ENCODE measurements at places on chromosomes 11 and 22. TPM values are rescaled to one million over a fixed set of nuclear protein-coding genes. Genes with fewer than 3 reads are reported as not detected.
A peak's percentile ranks its signal among the peaks of the same experiment; 100 is the strongest.

The LRRN4CL gene
- total RNA-seq = 4.6 TPM

The CDC42EP2 gene
- 16.8 TPM for total RNA-seq

The NUDT8 gene
- 21.8 TPM for total RNA-seq

The KRTAP5-11 gene
- total RNA-seq = not detected

The YWHAH gene
- 77.8 TPM for total RNA-seq

The OR52E8 gene
- not detected for total RNA-seq

GRCh38 chr22:42754658-42755057, 34.0 kb upstream of the A4GALT start:
- peak overlapping the region; percentile 59 for H3K27ac ChIP-seq
- H3K4me3 ChIP-seq = no peak overlapping the region
- H3K27me3 ChIP-seq = no peaks in the 10 kb centered on the region
- H3K36me3 ChIP-seq = no peaks in the 10 kb centered on the region
- H3K4me1 ChIP-seq = peaks cover 13% of the 10 kb centered on the region
- DNase-seq = peak; percentile 44

DNA sequence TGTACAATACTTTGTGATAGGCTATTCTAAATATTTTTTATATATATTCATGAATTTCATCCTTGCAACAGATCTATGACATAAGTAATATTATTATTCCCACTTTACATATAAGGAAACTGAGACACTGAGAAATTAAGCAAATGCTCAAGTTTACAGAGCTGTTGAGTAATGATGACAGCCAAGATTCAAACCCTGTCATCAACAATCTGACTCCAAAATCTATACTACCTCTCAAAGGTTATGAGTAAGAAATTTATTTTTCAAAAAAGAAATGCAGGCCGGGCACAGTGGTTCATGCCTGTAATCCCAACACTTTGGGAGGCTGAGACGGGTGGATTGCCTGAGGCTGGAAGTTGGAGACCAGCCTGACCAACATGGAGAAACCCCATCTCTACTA, 22.6 kb upstream of the SOX6 start:
- no peak overlapping the region for H3K4me3 ChIP-seq
- H3K27me3 ChIP-seq = no peaks in the 10 kb centered on the region
- DNase-seq = no peak
- no peak overlapping the region for H3K27ac ChIP-seq

DNA sequence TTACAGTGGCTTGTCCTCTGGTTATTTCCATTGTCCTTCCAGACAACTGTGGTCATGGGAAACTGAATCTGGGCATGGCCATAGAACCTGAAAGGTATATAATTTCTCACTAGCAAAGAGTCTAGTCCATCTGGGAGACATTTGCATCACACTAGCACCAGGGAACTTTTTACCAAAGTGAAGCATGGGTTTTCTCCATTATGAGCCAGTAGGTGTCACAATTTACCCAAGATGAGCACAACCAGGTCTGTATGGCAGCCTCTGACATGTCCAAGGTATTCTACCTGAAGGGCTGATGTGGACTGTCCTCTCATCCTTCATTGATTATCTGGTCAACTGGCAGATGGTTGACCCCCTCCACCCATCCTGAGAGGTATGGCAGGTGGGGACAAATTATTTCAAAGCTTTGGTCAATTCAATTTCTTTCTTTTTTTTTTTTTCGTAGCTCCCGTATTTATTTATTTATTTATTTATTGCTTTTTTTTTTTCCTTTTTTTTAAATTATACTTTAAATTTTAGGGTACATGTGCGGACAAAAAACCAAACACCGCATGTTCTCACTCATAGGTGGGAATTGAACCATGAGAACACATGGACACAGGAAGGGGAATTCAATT, 425.9 kb downstream of the TMEM135 start:
- no peak overlapping the region for H3K27ac ChIP-seq
- H3K36me3 ChIP-seq = no peaks in the 10 kb centered on the region
- H3K4me3 ChIP-seq = no peak overlapping the region
- H3K27me3 ChIP-seq = no peaks in the 10 kb centered on the region

DNA sequence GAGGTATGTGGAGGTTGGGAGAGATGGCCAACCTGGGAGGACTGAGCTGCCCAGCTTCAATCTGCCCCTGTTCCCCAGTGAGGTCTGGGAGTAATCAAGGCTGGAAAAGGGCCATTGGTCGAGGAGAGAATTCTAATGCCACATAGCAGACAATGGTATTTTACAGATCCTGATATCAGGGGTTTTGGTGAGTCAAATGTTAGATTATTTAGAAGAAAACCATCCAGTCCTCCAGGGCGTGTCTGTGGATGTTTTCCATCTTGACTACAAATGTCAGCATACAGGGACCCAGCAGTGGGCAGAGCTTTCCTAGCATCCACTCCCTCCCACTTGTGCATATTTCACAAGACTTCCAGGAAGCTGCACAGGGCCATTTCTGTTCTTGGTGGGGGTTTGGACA, 107.9 kb downstream of the SCN3B start:
- H3K4me3 ChIP-seq = no peak overlapping the region
- H3K36me3 ChIP-seq = no peaks in the 10 kb centered on the region
- H3K4me1 ChIP-seq = no peaks in the 10 kb centered on the region

DNA sequence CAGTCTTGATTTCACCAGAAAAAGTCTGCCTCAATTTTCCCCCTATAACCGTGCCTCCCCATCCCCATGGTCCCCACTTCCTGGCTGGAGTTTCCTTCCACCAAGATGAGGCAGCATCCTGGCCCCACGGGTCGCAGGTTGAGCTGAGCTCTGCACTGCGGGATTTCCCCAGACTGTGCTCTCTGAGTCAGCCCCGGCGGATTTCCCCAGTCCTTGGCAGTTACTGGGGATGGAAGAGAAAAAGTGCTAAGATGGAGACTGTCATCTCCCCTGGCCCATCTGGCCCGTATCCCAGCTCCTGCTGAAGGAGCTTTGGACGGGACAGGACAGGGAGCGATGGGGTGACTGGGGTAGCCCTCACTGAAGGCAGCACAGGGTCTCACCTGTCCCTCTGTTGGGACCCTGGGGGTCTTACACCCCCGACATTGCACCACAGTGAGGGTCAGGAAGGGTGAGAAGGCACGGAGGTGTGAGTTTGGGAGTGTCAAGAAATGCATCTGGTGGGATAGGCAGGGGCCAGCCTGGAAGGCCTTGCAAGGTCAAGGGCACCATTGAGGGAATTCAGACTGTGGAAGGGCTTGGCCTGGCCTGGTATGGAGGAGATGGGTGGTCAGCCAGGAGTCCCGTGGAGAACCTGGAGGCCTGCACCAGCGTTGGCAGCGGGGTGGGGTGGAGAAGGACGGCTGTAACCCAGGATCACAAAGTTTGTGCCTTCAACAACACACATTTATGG, 36.5 kb downstream of the NADSYN1 start:
- peaks cover 8% of the 10 kb centered on the region for H3K36me3 ChIP-seq
- no peak for DNase-seq
- H3K27ac ChIP-seq = no peak overlapping the region

DNA sequence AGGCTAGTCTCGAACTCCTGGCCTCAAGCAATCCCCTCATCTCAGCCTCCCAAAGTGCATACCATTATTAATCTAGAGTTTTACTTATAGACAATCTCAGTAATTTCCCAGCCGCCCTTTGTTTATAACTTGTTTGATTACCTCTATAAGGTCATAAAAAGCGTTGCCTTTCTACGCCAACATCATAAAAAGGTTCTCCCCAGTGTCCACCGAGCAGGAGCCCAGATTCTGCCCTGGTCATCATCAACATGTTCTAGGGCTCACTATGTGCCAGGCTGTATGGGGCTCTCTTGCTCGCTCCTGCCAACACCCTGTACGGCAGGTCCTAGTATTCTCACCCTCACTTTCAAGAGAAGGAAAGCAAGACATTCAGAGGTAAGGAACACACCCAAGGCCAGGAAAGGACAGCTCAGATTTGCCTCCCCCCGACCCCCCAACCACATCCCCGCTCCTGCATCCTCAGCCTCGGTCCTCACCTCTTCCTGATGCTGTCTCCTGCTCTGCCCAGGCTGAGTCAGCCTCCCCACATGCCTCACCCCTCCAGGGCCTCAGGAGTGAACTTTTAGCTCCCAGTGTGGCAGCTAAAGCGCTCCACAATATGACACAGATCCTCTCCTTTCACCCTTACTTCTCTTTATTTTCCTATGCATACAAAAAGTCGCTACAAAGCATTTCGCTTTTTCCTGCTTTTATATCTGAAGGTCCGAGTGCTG, 14.3 kb downstream of the ARFGAP3 start:
- H3K4me3 ChIP-seq = no peak overlapping the region
- no peak for DNase-seq
- peaks cover 20% of the 10 kb centered on the region for H3K36me3 ChIP-seq
- H3K4me1 ChIP-seq = peaks cover 15% of the 10 kb centered on the region
- no peak overlapping the region for H3K27ac ChIP-seq

DNA sequence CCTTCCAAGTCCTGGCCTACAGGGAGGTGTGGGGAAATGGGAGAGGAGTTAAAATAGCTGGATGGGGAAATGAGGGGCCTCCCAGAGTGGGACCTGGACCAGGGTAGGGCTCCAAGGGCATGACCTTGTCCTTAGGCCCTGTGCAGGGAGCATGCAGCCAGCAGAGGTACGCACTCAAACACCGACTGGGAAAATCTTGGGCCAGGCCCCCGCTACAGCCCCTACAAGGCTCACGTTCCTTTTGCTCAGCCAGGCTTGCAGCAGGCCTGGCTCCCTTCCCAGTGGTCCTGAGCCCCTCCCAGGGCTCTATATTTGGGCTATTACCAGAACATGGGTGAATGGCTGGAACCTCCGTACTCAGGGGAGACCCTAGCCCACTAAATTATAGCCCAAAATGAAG, 31.3 kb downstream of the LMO1 start:
- peaks cover 12% of the 10 kb centered on the region for H3K4me1 ChIP-seq
- no peak overlapping the region for H3K4me3 ChIP-seq
- H3K27me3 ChIP-seq = no peaks in the 10 kb centered on the region
- H3K27ac ChIP-seq = no peak overlapping the region
- H3K36me3 ChIP-seq = no peaks in the 10 kb centered on the region

- H3K27ac ChIP-seq = peak overlapping the region; percentile 56
- H3K27me3 ChIP-seq = no peaks in the 10 kb centered on the region
- H3K36me3 ChIP-seq = no peaks in the 10 kb centered on the region
- no peak overlapping the region for H3K4me3 ChIP-seq
- peak; percentile 88 for DNase-seq
Observed at GRCh38 chr22:29343313-29343805, 27.9 kb upstream of the RASL10A start.

DNA sequence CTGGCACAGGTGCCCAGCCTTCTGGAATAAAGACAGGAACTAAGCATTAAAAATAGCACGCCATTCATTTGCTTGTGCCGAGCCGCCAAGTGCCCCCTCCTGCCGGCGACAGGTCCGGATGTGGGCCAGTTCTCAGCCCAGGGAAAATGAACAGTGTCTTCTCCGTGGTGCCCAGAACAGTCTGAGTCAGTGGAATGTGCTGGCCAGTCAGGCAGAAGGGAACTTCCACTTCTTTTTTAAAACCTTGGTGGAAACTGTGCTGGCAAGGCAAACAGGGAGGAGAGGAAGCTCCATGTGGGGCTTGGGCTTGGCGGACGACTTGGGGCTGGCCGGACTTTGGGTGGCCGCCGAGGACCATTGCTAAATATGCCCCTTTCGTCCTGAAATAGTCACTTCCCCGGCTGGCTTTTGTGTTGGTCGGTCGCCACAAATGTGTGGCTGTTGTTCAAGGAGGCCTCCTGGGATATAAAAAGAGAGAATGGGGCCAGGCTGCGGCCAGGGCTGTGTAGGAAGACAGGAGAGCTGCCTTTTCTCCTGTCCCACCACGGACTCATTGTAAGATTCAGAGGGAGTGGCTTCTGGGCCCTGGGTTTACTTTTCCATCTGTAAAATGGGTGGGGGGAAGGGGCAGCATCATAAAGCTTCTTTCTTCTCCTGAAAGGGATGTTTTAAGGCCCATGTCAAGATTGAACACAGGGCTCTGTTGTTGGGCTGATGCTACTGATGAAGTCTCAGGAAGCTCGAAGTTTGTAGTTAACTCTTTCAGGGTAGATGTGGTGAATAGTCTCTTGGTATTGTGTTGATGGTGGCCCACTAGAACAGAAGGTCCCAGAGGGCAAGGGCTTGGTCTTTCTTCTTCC, 101.0 kb downstream of the PTPRJ start:
- peak overlapping the region; percentile 6 for H3K27ac ChIP-seq
- H3K4me1 ChIP-seq = no peaks in the 10 kb centered on the region
- no peaks in the 10 kb centered on the region for H3K36me3 ChIP-seq

GRCh38 chr11:100980156-100980555, 149.5 kb downstream of the PGR start:
- H3K27ac ChIP-seq = no peak overlapping the region
- no peaks in the 10 kb centered on the region for H3K27me3 ChIP-seq
- H3K4me1 ChIP-seq = no peaks in the 10 kb centered on the region
- H3K4me3 ChIP-seq = no peak overlapping the region
- no peak for DNase-seq

DNA sequence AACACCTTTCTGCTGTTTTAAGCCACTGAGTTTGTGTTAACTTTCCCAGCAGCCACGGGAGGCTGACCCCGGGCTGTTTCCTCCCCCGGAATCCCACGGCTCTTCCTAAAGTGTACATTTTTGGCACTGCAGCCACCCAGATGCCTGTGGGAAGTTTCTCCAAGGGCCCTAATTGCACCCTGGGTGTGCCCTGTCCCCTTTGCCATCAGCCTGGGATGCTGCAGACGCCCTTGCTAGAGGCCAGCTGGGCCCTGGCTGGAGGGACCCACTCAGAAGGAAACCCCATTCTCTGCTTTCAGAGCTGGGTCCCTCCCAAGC, 883.3 kb downstream of the BRD1 start:
- no peaks in the 10 kb centered on the region for H3K4me1 ChIP-seq
- H3K27me3 ChIP-seq = no peaks in the 10 kb centered on the region
- no peaks in the 10 kb centered on the region for H3K36me3 ChIP-seq
- no peak overlapping the region for H3K27ac ChIP-seq

- peaks cover 13% of the 10 kb centered on the region for H3K4me1 ChIP-seq
- no peaks in the 10 kb centered on the region for H3K36me3 ChIP-seq
- peak overlapping the region; percentile 40 for H3K4me3 ChIP-seq
- no peaks in the 10 kb centered on the region for H3K27me3 ChIP-seq
- DNase-seq = peak; percentile 87
Observed at GRCh38 chr22:43185860-43186261, 1.1 kb downstream of the TTLL12 start.

DNA sequence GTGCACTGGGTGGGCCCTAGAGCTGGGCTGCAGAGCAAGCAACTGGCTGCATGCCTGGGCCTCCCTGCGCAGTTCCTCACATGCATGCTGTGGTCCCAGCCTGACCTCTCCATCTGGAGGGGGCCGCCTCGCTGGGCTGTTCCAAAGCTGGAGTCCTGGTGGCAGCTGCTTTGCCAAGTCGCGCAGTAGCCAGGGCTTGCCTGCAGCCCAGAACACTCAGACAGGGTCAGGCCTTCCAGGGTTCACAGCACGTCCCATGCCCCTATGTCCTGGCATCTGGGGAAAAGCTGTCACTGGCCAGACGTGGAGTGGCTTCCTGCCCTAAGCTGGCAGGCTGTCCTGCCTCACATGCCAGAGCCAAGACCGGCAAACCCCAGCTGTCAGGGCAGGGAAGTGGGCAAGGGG, 16.5 kb upstream of the CDC42EP2 start:
- peak; percentile 45 for DNase-seq
- H3K27me3 ChIP-seq = no peaks in the 10 kb centered on the region
- no peak overlapping the region for H3K4me3 ChIP-seq
- no peak overlapping the region for H3K27ac ChIP-seq
- H3K4me1 ChIP-seq = no peaks in the 10 kb centered on the region

Data from body of pancreas (tissue), 4 donors.